Endothelial cell of umbilical vein (primary cell): ENCODE measurements at places on chromosomes 4 and X.

- DNase-seq, result no peak
These were observed 7.7 kb upstream of the OCIAD2 start for GRCh38 chr4:48914311-48914710.

- no peak for DNase-seq
These were observed 30.9 kb downstream of the AR start for GRCh38 chrX:67574696-67575095.

DNA sequence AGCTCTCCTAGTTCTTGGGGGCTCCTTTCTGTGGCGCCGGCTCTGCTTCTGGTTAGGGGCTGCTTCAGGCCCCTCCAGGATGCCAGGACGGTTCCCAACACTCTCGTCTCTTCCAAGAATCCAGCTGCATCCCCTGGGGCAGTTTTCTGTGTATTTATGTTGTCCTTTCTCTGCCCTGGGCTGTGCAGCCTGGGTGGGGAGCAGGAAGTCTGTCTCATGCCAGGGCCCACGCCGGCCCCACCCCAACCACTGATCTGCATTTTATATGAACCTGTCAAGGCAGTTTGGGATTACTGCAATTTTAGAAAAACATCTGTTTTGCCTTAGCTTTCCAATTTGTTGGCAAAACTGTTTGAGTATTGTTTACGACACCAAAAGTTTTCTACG, 14.6 kb downstream of the CTBP1 start:
- DNase-seq, result peak; percentile 20

- no peak for DNase-seq
These were observed 121.1 kb upstream of the NDST4 start for GRCh38 chr4:115234405-115235093.

DNA sequence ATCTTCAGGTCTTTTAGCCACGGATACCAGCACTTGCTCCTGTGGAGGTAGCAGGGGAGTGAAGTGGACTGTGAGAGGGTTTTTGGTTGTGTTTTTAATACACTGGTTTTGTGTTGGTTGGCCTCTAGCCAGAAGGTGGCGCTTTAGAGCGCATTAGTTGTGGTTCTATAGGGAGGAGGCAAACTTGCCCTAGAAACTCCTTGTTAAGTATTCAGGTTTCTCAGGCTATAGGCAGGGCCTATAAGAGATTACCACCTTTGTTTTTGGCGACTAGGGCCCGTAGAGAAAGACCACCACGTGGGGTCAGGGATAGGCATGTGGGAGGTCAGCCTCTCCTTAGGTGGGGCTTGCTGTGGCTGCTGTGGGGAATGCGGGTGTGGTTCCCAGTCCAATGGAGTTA, 221.6 kb upstream of the SPANXN4 start:
- DNase-seq, result no peak
